Osteocyte (in vitro differentiated cells): ENCODE measurements at places on chromosomes 3 and 15. TPM values are rescaled to one million over a fixed set of nuclear protein-coding genes. Genes with fewer than 3 reads are reported as not detected.

Gene TICRR
- 2.1 and 2.3 TPM in 2 replicates for total RNA-seq

- no peaks in the 10 kb centered on the region for H3K27me3 ChIP-seq
- H3K36me3 ChIP-seq = peaks cover 55% of the 10 kb centered on the region
- DNase-seq = no peak
- peaks cover 49% of the 10 kb centered on the region for H3K4me1 ChIP-seq
- peak overlapping the region; percentile 69 for H3K27ac ChIP-seq
- H3K4me3 ChIP-seq = no peak overlapping the region
These were observed 104.9 kb downstream of the OXNAD1 start for GRCh38 chr3:16369885-16370284.

Gene CTXND1
- total RNA-seq = 0.18 and 0.24 TPM in 2 replicates

Gene ABHD5
- 10.2 and 14.1 TPM in 2 replicates for total RNA-seq

Gene DLEC1
- 0.24 and 0.62 TPM in 2 replicates for total RNA-seq

Gene TGM4
- total RNA-seq = 0.26 TPM in 1 of 2 replicates, not detected in the other

DNA sequence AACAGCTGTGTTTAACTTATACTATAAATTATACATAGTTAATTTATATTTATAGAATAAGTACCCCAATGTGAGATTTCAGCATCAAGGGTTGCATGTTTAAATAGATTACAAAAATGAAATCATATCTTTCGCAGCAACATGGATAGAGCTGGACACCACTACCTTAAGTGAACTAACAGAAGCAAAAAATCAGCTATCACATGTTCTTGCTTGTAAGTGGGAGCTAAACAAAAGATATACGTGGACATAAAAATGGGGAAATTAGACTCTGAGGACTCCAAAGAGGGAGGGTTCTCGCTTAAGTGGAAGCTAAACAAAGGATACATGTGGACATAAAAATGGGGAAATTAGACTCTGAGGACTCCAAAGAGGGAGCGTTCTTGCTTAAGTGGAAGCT is 626.5 kb upstream of the DPPA4 start:
- no peak overlapping the region for H3K27ac ChIP-seq
- no peak for DNase-seq
- no peaks in the 10 kb centered on the region for H3K36me3 ChIP-seq
- peaks cover 12% of the 10 kb centered on the region for H3K4me1 ChIP-seq
- H3K27me3 ChIP-seq = no peaks in the 10 kb centered on the region
- H3K4me3 ChIP-seq = no peak overlapping the region

DNA sequence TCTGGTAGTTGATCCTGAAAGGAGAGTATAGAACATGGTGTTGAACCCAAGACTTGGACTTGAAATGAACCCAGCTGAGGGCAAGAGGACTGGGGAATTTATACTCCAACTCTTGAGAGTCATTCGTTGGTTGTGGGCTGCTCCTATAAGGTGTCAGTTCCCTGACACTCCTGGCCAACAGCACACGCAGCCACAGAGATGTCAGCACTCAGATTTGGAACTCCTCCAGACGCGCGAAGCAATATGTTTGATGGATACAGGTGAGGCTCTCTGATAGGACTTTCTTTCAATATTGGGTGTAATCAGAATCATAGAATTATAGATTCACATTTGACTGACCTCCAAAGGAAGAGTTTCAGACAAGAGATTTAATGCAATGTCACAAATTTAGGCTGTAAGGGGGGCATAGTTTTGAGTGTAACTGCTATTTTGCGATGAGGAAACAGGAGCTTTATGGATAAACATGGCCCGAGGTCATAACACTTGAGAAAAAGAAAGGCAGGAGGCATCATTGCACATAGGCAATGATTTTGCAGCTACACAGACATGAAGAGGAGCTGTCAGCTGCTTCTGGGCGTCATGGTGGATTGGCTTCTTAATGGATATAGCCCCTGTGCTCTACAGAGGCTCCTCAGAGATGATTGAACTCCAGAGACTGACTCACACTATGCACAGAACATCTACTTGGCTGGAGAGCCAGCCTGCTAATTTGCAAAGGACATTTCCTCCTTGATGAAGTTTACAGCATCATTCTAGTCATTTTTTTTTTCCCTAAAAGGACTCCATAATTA is 569.2 kb upstream of the RGMA start:
- DNase-seq = no peak
- no peaks in the 10 kb centered on the region for H3K36me3 ChIP-seq
- no peaks in the 10 kb centered on the region for H3K27me3 ChIP-seq
- H3K27ac ChIP-seq = no peak overlapping the region

Gene TRIM42
- total RNA-seq = not detected in 2 replicates
